Esophagus squamous epithelium (tissue), 5 donors: ENCODE measurements at places on chromosomes 3 and 15. TPM values are rescaled to one million over a fixed set of nuclear protein-coding genes. Genes with fewer than 3 reads are reported as not detected.

MAGI1 gene
- total RNA-seq = 12.0 TPM

MOBP gene
- total RNA-seq = not detected

CDHR4 gene
- not detected for total RNA-seq

DCP1A gene
- total RNA-seq = 13.3 TPM

SOX14 gene
- total RNA-seq = not detected
